Cortex of kidney (tissue), 1 donor: ENCODE measurements at places on chromosomes 3 and 15.

- DNase-seq, result no peak
Observed at GRCh38 chr3:38376098-38376816, 29.7 kb downstream of the XYLB start.

DNA sequence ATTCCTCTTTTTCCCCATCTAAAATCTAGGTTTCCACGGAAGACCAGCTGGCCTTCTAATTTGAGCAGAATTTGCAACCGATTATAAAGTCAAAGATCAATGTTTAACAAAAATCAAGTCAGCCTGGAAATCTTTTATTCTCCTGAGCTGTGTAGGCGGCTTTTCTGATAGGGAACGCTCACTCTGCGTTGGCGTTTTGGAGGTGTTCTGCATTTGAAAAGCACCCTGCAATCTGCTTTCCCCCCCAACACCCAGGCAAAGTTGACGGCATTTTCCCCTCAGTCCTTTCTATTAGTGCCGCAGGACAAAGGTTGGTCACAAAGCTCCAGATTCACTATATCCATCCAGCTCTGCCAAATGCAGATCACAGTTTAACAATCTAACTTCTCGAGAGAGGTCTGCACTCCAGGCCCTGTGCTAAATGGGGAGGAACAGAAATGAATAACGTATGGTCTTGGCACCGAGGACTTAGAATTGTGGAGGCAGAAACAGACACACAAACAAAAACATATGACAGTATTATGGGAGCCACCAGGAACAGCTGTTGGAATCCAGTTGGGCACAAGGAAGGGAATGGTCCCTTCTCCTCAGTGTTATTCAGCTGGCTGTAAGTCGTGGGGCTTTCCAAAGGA lies 50.4 kb upstream of the LARS2 start:
- DNase-seq, result no peak

DNA sequence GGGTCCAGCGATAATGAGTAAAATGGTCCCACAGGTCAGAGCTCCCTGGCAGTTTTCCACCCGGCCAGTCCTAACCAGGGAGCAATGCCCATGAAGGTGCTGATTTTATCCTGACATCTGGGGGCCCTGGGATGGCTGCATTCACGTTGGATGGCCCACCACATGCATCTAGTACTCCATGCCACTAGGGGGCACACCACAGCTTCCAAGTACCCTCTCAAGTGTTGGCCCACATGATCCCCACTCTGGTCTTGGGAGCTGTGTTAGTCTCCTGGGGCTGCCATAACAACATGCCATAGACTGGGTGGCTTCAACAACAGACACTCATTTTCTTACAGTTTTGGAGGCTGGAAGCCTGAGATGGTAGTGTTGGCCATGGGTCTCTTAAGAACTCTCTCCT lies 225.5 kb downstream of the SLCO3A1 start:
- DNase-seq, result no peak

DNA sequence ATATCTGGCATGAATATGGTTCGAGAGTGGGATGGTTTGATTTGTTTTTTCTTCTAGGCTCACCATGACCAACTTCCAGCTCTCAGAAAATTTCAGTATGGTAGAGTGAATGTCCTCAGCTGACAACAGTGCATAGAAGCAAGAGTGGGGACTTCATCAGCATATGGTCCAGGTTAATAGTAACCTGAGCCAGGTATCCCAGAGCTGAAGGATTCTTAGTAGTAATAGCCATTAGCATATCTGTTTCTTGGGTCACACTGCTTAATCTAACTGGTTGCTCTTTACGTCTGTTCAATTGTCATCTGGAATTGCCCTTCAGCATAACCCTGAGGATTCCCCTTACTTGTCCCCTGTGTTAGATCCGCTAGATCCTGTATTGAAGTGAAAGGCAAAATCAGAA lies 151.8 kb downstream of the GMNC start:
- no peak for DNase-seq

DNA sequence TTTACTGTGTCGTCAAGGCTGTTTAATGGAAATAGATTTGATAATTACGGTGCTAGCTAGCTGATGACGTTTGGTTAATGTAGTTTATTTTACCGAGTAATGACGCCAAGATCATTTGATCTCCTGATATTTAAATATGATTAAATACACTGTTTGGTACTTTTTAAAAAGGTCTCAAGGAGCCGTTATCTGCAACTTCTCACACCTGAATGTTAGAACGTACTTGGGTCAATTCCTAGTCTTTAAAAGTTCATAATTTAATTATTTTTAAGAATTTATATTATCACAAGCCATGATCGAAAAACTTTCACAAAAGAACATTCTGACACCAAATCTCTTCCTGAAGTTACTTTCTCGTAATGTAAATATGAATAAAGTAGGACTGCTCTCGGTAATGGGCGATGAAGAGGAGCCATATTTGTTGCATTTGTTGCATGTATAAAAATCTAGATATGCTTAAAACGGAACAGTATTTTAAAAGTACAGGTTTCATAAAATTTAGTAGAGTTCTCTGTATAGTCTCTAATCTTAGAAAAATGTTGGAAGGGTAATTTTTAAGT lies 16.2 kb upstream of the CHD2 start:
- no peak for DNase-seq

- DNase-seq, result no peak
Observed at GRCh38 chr15:81372575-81372974, 1.4 kb downstream of the TMC3 start.

DNA sequence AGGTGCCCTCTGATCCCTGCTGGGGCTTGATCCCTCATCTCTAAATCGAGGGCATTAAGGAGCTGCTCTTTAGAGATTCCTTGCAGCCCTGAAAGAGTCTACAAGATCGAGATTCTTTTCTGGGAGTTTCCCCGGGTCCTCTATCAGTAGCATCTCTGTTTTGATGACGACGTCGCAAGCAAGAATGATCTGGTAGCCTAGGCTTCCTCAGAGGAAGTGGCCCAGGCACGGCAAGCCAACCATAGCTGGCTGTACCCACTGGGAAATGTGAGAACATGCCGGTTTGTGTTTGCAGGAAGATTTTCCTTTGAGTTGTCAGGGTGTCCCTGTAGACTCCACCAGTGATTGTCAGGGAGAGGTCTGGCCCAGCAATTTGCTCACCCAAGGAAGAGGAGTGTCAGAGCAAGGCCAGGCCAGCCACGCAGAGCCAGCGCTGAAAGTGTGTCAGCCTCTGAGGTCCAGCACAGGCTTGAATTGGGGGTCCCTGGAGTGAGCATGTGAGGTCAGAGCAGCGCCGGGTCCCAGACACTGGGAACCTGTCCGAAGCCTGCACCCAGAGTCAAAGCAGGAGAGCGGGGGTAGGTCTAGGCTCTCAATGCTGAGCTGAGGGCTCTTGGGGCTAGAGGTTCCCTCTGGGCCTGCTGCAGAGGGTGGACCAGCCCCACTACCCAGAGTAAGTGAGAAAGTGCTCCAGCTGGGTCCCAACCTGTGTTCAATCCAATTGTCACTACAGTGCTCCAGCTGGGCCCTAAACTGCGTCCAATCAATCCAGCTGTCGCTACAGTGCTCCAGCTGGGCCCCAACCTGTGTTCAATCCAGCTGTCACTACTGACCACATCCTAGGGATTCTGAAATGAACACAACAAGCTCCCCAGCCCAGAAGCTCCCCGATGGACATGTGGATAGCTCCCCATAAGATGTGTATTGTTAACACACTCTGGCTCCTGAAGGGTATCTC lies 95.7 kb downstream of the CHDH start:
- no peak for DNase-seq

- DNase-seq, result no peak
Observed at GRCh38 chr3:64276131-64276530, 50.9 kb upstream of the PRICKLE2 start.

GRCh38 chr15:79090487-79091203 lies at the start of gene RASGRF1:
Gene RASGRF1, minus strand, starts transcription at chr15:79090780. Its CDS starts 282 bp downstream, at chr15:79090498.
- no peak for DNase-seq

- no peak for DNase-seq
Observed at GRCh38 chr15:50519740-50520425, 26.6 kb downstream of the USP50 start.

GRCh38 chr15:79167776-79168175 lies 77.2 kb upstream of the RASGRF1 start:
- DNase-seq, result no peak

DNA sequence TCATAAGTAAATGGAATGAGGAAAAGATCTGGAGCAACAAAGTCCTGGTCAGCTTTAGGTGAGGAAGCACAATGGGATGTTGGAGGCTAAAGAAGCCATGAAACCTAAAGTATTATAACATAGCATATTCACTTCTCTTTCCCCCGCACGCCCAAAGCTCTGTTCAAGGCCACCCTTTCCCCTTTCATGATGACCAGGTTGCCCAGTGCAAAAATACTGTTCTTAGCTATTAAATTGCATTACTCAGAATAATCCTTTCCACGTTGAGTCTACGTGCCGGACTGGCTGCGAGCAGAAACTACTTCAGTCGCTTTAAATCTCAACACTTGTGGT lies 589 bp upstream of the MAPKBP1 start:
- DNase-seq, result no peak

GRCh38 chr3:14861446-14862302 lies 42.9 kb downstream of the FGD5 start:
- DNase-seq, result no peak

GRCh38 chr15:66877477-66878271 lies 175.6 kb downstream of the SMAD6 start:
- DNase-seq, result no peak

GRCh38 chr3:17032407-17033034 lies 147.8 kb downstream of the PLCL2 start:
- DNase-seq, result no peak

DNA sequence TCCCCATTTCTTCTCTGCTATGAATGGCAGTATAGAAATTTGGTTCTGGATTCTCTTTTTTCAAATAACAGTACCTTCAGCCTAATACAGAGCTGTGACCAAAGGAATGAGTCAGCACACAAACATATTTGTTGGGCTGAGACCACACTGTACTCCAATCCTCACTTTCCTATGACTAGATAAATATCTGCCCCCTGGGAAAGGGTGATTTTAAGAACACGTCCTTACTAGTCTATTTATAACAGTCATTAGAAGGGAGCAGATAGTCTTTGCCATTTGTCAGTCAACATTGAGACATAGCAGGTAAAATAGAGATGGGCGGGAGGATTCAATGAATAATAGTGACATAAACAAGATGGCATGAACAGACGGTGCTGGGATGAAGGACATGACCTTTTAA lies 461.3 kb downstream of the MCTP2 start:
- DNase-seq, result no peak

GRCh38 chr3:171847133-171847532 lies 4.0 kb downstream of the TMEM212 start:
- no peak for DNase-seq

GRCh38 chr15:93360976-93361375 lies 272.0 kb upstream of the RGMA start:
- DNase-seq, result no peak

- DNase-seq, result no peak
Observed at GRCh38 chr3:171175741-171176234, 149.3 kb upstream of the SLC2A2 start.

DNA sequence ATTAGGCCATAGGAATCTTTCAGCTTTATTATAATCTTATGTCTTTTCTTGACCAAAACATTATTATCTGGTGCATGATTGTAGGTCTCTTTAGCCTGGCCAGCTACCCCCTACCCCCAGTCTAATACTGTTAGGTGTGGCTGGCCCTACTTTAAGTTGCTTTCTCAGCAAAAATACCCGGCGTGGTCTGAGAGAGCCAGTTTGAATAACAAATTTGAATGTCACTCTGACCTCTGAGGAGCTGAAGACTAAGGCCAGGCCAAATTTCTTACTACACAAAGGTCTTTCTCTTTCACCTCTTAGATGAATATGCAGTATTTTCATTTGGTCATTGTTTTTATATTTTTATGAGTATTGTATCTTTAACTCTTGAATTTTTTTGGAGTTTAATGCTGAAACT lies 188.5 kb upstream of the MLF1 start:
- DNase-seq, result no peak

- DNase-seq, result no peak
Observed at GRCh38 chr15:96181873-96182301, 148.6 kb upstream of the NR2F2 start.

DNA sequence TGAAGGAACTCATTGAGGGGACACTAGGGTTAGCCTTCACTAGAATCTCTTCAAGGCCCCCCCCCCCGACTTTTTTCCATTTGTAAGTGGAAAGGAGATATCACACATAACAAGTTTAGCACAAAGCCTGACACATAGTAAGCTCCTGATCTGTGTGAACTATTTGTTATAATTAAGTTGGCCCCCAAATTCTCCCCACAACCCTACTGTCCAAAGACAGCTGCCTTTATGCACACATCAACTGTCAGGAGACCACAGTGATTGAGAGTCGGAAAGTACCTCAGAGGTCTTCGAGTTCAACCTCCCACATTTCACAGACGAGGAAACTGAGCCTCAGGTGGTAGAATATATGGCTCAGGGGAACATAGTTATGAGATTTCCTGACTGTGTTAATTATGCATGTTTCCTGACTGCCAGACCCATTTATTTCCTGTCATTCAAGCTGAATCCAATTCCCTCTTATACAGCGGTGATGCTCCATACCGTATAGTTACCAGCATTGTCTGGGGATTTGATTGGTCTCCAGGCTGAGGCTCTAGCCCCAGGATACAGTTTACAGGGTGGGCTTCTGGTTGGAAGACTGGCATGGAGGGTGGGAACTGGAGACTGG lies 227.4 kb upstream of the CMC1 start:
- no peak for DNase-seq

GRCh38 chr3:106397006-106397405 lies 528.2 kb upstream of the CBLB start:
- no peak for DNase-seq

DNA sequence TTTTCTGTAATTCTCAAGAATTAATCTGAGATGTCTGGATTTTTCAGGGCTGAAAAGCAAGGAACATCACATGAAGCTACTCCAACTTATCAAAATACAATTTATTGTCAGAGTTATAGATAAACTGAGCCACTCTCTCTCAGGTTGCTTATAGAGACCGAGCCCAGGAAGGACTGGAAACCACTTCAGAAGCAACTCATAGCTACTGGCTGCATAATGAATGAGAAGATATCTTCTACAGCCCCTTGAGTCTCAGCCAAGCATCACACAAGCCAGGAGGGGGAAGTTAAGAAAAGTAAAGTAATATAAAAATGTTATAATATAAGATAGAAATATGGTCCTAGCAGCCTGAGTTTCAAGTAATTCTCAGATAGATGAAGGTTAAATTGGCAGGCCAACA lies 186.0 kb downstream of the TNIK start:
- no peak for DNase-seq

DNA sequence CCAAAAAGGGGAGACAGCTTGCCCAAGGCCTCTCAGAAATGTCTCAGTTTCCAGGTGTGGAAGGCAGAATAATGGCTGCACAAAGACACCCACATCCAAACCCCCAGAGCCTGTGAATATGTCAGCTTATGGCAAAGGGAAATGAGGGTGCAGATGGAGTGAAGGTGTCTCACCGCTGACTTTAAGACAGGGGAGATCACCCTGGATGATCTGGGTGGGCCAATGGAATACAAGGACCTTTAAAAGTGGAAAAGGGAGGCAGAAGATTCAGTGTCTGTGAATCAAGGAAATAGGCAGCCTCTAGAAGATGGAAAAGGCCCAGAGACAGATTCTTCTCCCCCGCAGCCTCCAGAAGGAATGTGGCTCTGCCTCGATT lies 48.8 kb upstream of the ATP2B2 start:
- DNase-seq, result no peak
